Activated CD8-positive, alpha-beta memory T cell treated with anti-CD3 and anti-CD28 coated beads, Interleukin-2, amount 10 ng/mL, durations not matched to agents 7 days and 5 days (primary cell): ENCODE measurements at places on chromosomes 7 and 10. TPM values are rescaled to one million over a fixed set of nuclear protein-coding genes. Genes with fewer than 3 reads are reported as not detected.
A peak's percentile ranks its signal among the peaks of the same experiment; 100 is the strongest.

DNA sequence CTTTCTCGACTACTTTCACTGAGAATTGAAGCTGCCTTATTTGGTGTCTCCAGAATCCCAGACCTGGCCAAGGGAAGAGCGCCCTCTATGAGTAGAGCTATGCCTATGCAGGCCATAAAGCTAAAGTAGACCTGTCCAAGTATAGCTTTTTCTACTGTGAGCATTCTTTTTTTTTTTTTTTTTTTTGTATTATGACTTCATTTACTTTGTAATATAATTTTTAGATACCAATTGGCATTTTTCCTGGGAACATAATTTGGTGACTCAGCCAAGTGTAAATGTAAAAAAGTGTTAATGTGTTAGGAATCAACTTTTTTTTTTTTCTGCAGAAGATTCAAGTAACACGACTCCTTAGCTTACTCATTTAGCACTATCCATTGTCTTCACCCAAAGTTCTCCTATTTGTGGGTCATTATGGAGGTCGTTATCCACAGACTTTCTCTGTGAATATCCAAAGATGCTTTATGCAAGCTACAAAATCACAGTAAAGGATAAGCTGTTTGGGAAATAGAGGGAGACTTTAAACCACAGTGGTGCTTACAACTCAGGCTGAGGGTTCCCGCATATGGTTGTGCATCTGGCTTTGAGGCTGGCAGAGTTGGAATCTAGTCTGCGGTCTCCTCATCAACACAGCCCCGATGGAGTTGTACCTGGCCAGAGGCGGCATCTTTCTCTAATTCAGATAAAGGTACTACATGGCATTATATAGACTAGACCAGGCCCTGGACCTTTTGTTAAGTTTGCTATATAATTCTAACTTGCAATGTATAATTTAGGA lies 1040.2 kb upstream of the SORCS1 start:
- no peaks in the 10 kb centered on the region for H3K27me3 ChIP-seq
- H3K4me3 ChIP-seq = no peak overlapping the region
- H3K27ac ChIP-seq = no peak overlapping the region
- H3K4me1 ChIP-seq = no peaks in the 10 kb centered on the region

GRCh38 chr10:117631276-117632145 lies 89.0 kb downstream of the EMX2 start:
- H3K4me1 ChIP-seq = no peaks in the 10 kb centered on the region
- no peak overlapping the region for H3K27ac ChIP-seq
- no peak overlapping the region for H3K4me3 ChIP-seq
- H3K36me3 ChIP-seq = no peaks in the 10 kb centered on the region

DNA sequence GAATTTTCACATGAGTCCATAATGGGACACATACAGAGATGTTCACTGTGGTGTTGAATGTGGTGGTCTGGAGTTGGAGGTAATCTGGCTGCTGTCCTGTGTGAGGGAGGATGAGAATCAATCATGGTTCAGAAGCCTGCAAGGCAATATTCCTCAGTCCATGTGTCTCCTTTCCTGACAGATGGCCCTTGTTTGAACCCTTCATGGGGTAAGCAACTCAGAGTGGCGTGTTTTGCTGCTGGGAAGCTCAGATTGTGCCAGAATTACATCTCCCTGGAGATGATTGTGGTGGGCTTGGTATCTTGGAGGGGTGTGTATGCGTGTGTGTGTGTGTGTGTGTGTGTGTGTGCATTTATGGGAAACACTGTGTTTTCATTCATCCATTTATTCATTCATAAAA lies 44.5 kb upstream of the COMTD1 start:
- H3K4me1 ChIP-seq = no peaks in the 10 kb centered on the region
- no peak overlapping the region for H3K27ac ChIP-seq
- DNase-seq = no peak
- H3K36me3 ChIP-seq = no peaks in the 10 kb centered on the region
- peaks cover 23% of the 10 kb centered on the region for H3K27me3 ChIP-seq
- no peak overlapping the region for H3K4me3 ChIP-seq

GRCh38 chr10:58140691-58141347 lies 126.9 kb downstream of the IPMK start:
- no peak for DNase-seq
- H3K36me3 ChIP-seq = peaks cover 4% of the 10 kb centered on the region
- no peak overlapping the region for H3K4me3 ChIP-seq
- peaks cover 14% of the 10 kb centered on the region for H3K4me1 ChIP-seq

DNA sequence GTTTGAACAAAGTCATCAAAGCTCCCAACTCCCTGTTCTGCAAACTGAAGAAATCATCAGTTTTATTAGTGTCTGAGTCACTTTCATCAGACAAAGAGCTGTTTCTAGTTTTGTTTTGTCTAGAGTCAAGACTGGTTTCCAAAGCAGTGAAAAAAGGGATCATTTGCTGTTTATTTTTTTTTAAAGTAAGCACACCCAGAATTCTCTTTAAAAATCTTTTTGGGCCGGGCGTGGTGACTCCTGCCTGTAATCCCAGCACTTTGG lies 972.0 kb upstream of the CELF2 start:
- no peak overlapping the region for H3K4me3 ChIP-seq
- no peak overlapping the region for H3K27ac ChIP-seq
- H3K27me3 ChIP-seq = no peaks in the 10 kb centered on the region
- H3K4me1 ChIP-seq = no peaks in the 10 kb centered on the region
- H3K36me3 ChIP-seq = no peaks in the 10 kb centered on the region

GRCh38 chr7:801940-802381 lies 30.3 kb upstream of the SUN1 start:
- H3K27me3 ChIP-seq = no peaks in the 10 kb centered on the region
- H3K4me3 ChIP-seq = no peak overlapping the region
- no peak for DNase-seq
- no peaks in the 10 kb centered on the region for H3K36me3 ChIP-seq
- H3K4me1 ChIP-seq = no peaks in the 10 kb centered on the region

DNA sequence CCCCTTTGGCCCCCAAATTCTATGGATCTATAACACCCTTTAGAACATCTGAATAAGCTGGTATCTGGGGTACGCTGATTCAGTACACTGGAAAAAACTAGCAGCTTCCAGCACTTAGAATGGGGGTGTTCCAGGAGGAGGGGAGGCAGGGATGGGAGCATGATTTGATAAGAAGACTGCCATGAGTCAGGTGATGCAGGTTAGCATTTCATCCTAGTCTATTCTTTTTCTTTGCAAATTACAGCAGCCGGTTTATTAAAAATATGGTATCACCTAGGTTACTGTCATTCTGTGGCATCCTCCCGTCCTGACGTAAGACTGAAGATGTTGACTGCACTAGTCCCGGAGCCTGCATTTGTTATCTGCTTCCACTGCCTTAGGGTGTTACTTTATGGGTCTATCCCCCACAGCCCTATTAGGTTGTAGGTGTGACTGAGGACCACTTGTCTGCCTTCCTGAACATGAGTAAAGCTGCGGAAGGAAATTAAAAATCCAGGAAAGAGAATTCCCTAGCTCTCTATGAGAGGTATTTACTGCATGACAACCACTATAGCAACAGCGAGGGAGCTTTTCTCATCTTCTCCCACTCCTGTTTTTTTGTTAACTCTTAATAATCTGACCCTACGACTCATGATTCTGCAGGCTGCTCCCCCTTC lies 1.9 kb downstream of the HTR5A start:
- no peaks in the 10 kb centered on the region for H3K36me3 ChIP-seq
- no peak overlapping the region for H3K4me3 ChIP-seq
- DNase-seq = no peak
- H3K27me3 ChIP-seq = peaks cover 50% of the 10 kb centered on the region

- peaks cover 62% of the 10 kb centered on the region for H3K27me3 ChIP-seq
- H3K4me3 ChIP-seq = no peak overlapping the region
- H3K27ac ChIP-seq = no peak overlapping the region
- peaks cover 41% of the 10 kb centered on the region for H3K4me1 ChIP-seq
- no peak for DNase-seq
These were observed 34.8 kb downstream of the C7orf33 start for GRCh38 chr7:148625342-148625741.

GRCh38 chr7:85464042-85464651 lies 277.3 kb upstream of the SEMA3D start:
- H3K4me1 ChIP-seq = no peaks in the 10 kb centered on the region
- no peak overlapping the region for H3K27ac ChIP-seq
- no peak for DNase-seq
- no peaks in the 10 kb centered on the region for H3K27me3 ChIP-seq

DNA sequence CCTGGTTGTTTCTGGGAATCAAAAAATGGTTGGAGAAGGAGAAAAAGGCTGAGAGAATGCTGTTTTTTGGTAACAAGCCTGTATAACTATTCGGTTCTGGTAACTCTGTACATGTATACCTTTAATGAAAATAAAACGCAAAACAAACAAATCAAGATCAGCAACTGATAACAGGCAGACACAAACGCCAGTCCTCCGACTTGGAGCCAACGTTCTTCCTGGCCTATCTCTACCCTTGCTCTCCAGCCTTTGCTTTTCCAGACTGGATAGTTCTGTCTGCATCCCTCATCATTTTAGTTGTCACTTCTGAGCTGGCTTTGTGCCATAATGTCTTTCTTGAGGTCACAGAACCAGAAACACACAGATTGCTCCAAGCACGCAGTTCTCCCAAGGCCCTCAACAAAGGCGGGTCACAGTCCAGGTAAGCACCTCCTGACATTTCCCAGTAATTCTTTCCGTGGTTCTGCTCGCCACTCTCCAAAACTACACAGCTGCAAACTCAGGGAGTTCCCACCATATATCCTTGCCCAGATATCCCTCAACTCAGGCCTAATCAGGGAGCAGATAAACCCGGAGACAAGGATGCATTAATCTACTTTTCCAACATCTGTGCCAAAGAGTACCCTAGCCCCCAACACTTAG lies 20.2 kb downstream of the HIP1 start:
- H3K27ac ChIP-seq = no peak overlapping the region
- H3K4me3 ChIP-seq = no peak overlapping the region
- DNase-seq = no peak
- no peaks in the 10 kb centered on the region for H3K4me1 ChIP-seq
- no peaks in the 10 kb centered on the region for H3K27me3 ChIP-seq

DNA sequence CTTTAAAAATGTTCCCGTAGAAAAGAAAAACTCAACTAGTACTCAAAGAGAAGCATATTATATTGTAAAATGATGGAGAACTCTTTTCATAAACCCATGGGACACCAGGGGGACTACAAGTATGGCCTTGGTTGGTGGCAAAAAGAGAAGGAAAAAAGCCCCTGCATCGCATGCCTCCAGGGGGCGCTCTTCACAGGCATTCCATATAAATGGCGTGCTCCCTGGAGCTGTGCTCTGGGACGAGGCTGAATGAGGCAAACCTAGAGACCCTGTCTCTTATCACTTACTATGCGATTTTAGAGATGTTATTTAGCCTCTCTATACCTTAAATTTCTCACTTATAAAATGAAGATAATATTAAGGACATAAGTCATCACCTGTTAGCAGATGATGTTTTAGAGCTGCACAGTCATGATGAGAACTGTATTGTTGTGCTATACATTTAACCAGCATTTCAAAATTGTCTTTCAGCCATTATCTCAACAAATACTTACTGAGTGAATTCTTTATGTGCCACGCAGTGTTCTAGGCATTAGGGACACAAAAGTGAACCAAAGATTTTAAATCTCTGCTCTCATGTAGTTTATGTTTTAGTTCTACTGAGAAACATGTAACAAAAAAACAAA lies 105.8 kb downstream of the ARHGAP21 start:
- DNase-seq = peak; percentile 50
- peaks cover 2% of the 10 kb centered on the region for H3K36me3 ChIP-seq
- peaks cover 11% of the 10 kb centered on the region for H3K4me1 ChIP-seq

DNA sequence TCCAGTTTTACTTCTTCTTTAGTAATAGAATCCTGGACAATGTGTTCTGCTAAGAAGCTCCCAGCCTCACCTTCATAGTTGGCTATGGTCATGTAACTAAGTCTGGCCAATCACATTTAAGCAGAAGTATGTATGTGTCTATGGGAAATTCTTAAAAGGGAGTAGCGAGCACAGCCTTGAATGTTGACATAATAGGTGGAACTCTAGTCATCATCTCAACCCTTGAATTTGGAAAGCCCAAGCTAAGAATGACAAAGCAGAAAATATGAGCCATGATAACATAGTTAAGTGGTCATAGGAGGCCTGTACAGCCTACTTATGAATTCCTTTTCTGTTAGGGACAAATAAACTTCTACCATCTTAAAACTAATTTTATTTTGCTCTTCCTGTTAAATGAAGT lies 134.1 kb downstream of the MAGI2 start:
- no peak overlapping the region for H3K27ac ChIP-seq
- no peak overlapping the region for H3K4me3 ChIP-seq
- no peaks in the 10 kb centered on the region for H3K4me1 ChIP-seq
- DNase-seq = no peak

DNA sequence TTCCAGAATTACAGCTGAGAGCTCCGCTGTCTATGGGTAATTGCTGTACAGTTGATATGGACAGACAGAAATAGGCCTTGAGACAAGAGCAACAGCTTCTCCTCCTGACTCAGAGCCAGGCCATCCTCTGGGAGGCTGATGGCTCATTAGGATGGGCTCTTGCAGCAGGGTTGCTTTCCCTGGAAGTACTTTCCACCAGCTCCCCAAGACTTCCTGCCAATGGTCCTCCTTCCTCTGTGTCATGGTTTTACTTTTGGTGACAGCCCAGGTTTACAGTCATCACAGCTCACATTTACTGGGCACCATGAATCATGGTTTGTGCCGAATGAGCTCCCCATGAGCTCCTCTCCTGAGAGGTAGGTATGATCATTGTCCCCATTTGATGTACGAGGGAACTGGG lies 131.8 kb downstream of the HECW1 start:
- no peak overlapping the region for H3K4me3 ChIP-seq
- H3K36me3 ChIP-seq = no peaks in the 10 kb centered on the region
- no peaks in the 10 kb centered on the region for H3K4me1 ChIP-seq
- no peak for DNase-seq
- no peak overlapping the region for H3K27ac ChIP-seq

DNA sequence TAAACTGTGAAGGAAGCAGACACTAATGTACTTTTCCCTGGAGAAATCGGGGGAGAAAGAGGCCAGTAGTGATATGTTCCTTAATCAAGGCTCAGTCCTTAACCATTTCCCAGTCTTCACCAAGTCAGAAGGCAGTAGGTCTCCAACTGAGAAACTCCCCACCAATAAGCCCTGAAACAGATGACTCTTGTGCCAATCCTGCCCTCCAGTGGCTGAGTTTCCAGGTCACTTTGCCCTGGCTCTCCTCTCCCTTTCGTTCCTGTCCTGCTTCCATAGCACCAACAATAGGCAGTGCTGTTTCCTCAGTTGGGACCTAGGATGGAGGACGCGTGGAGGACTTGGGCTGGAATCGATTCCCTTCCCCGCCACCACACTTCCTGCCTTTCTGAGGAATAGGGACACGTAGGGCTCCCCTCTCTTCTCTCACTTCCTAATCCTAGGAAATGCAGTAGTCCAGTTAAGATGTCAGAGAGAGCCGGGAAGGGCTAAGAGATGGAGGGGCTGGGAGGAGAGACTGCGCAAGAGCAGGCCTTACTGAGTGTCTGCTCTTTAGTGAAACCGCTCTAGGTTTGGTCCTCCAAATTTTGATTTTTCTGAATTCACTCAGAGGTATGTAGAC lies 23.4 kb downstream of the ATOH7 start:
- no peaks in the 10 kb centered on the region for H3K36me3 ChIP-seq
- DNase-seq = peak; percentile 48
- H3K4me3 ChIP-seq = no peak overlapping the region
- H3K4me1 ChIP-seq = peaks cover 1% of the 10 kb centered on the region
- no peak overlapping the region for H3K27ac ChIP-seq

ATRNL1 gene
- 0.35 TPM for total RNA-seq

LYZL1 gene
- not detected for total RNA-seq

AQP1 gene
- 0.15 TPM for total RNA-seq

SRRM3 gene
- total RNA-seq = not detected

IFRD1 gene
- total RNA-seq = 45.3 TPM

TRIM50 gene
- total RNA-seq = not detected

IFIT2 gene
- total RNA-seq = 34.4 TPM

ADAM22 gene
- total RNA-seq = 5.2 TPM

HOXA7 gene
- total RNA-seq = not detected

CALML3 gene
- total RNA-seq = not detected

CABCOCO1 gene
- not detected for total RNA-seq

HGF gene
- total RNA-seq = not detected

FAM20C gene
- total RNA-seq = 0.73 TPM

HOXA9 gene
- total RNA-seq = not detected
